ENCODE measurements at places on chromosomes 6 and 20.
A peak's percentile ranks its signal among the peaks of the same experiment; 100 is the strongest.

- no peaks in the 10 kb centered on the region for H3K4me1 ChIP-seq
- no peak overlapping the region for H3K4me3 ChIP-seq
- no peak overlapping the region for H3K27ac ChIP-seq
- no peaks in the 10 kb centered on the region for H3K27me3 ChIP-seq
- DNase-seq: no peak
Measured at GRCh38 chr20:8368670-8369069, 236.6 kb downstream of the PLCB1 start.

DNA sequence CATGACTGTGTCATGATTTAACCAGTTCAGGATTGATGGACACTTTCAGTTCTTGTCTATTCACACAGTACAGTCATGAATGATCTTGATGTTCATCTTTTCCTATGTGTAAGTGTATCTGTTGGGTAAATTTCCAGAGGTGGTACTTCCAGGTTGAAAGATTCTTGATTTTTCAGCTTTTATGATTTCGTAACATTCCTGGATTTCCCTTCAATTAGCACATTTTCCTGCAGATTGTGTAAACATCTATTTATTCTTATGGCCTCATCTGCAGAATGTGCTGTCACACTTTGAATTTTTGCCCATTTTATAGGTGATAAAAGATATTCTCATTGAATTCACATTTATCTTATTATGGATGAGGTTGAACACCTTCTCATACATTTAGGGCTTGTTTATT lies 222.0 kb upstream of the FOXQ1 start:
- H3K4me3 ChIP-seq: no peak overlapping the region
- H3K27ac ChIP-seq: no peak overlapping the region
- H3K36me3 ChIP-seq: no peaks in the 10 kb centered on the region
- H3K27me3 ChIP-seq: no peaks in the 10 kb centered on the region
- no peaks in the 10 kb centered on the region for H3K4me1 ChIP-seq

DNA sequence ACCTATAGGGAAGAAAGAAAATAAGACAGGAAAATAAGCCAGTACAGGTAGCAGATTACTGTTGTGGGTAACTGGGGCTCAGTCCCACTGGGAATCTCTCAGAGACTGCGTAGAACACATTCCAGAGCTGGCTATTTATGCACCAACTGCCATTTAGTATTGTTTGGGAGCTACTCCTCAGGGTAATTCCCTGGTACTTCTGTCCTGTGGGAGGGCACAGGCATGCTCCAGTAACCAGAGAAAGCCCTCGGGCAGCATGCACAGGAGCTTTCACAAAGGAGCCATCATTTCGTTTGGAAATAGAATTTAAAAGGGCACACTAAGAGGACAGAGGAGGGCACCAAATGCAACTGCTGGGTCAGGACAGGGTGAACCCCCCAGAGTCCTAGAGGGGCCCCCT lies 148.0 kb upstream of the LRFN2 start:
- H3K36me3 ChIP-seq: no peaks in the 10 kb centered on the region
- no peak for DNase-seq
- H3K4me3 ChIP-seq: no peak overlapping the region
- no peaks in the 10 kb centered on the region for H3K27me3 ChIP-seq
- H3K27ac ChIP-seq: no peak overlapping the region

- H3K4me1 ChIP-seq: peaks cover 2% of the 10 kb centered on the region
- H3K36me3 ChIP-seq: no peaks in the 10 kb centered on the region
- H3K27ac ChIP-seq: no peak overlapping the region
- DNase-seq: no peak
Measured at GRCh38 chr20:63525971-63526370, 5.4 kb downstream of the PPDPF start.

- DNase-seq: no peak
- no peak overlapping the region for H3K4me3 ChIP-seq
- H3K4me1 ChIP-seq: no peaks in the 10 kb centered on the region
- no peaks in the 10 kb centered on the region for H3K27me3 ChIP-seq
Measured at GRCh38 chr6:44787254-44787834, 399.8 kb downstream of the CDC5L start.

DNA sequence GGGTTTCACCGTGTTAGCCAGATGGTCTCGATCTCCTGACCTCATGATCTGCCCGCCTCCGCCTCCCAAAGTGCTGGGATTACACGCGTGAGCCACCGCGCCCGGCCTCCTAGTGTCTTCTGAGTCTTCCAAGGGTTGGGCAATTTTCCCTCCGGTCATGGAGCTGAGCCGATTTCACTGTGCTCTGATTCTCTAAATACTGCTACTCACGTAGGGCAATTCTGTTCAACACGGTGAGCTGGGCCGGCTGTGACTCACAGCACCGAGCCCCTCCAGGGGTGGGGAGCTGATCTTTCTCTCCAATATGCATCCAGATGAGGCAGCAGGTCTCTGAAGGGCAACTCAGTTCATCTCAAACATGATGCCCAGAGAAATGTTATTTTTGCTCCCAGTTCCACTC lies 71.6 kb upstream of the CD93 start:
- H3K4me1 ChIP-seq: peaks cover 3% of the 10 kb centered on the region
- no peak overlapping the region for H3K27ac ChIP-seq
- no peak overlapping the region for H3K4me3 ChIP-seq

- no peak for DNase-seq
- H3K4me3 ChIP-seq: no peak overlapping the region
- H3K27me3 ChIP-seq: no peaks in the 10 kb centered on the region
- H3K27ac ChIP-seq: no peak overlapping the region
Measured at GRCh38 chr6:168385037-168385759, 55.8 kb upstream of the SMOC2 start.

DNA sequence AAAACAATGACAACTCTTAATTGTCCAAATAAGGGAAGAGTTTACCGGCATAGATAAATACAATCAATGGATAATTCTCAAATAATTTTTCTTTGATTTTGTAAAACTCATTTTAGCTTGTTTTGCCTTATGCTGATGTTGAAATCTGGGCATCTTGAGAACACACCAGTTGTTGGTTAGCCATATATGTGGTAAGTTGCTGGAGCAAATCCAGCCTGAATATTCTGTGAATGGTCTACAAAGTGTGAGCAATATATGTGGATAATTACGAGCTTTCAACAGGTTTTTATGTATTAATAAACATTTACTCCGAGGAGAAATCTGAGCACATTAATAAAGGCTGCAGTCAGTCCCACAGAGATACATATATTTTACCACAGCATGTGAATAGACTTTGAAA lies 423.6 kb downstream of the BCKDHB start:
- no peaks in the 10 kb centered on the region for H3K36me3 ChIP-seq
- H3K27ac ChIP-seq: no peak overlapping the region
- H3K27me3 ChIP-seq: no peaks in the 10 kb centered on the region
- no peak for DNase-seq

- H3K4me1 ChIP-seq: no peaks in the 10 kb centered on the region
- no peaks in the 10 kb centered on the region for H3K27me3 ChIP-seq
- H3K4me3 ChIP-seq: no peak overlapping the region
- no peak overlapping the region for H3K27ac ChIP-seq
Measured at GRCh38 chr20:59829786-59830664, 103.4 kb downstream of the SYCP2 start.

- no peak overlapping the region for H3K4me3 ChIP-seq
- H3K27me3 ChIP-seq: peaks cover 3% of the 10 kb centered on the region
- no peak overlapping the region for H3K27ac ChIP-seq
- DNase-seq: no peak
Measured at GRCh38 chr6:166223079-166223478, 55.4 kb upstream of the TBXT start.

DNA sequence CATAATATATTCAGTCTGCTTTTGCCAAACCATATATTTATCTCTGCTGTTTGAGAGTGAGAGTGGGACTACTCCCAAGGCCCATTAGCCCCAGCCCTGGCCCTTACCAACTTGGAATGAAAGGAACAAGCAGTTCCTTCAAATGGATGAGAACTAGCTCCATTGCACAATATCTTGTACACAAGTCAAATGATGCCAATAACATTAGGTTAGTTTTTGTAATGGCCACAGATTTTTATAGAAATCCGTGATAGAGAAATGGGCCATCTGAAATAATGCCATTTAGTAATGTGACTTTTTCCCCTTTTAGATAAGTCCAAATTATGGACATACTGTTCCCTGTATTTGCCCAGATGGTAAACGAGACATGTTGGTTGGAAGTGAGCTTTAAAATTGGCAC lies 117.0 kb downstream of the MAP3K7 start:
- no peaks in the 10 kb centered on the region for H3K27me3 ChIP-seq
- no peak overlapping the region for H3K4me3 ChIP-seq
- no peaks in the 10 kb centered on the region for H3K4me1 ChIP-seq
- no peaks in the 10 kb centered on the region for H3K36me3 ChIP-seq

DNA sequence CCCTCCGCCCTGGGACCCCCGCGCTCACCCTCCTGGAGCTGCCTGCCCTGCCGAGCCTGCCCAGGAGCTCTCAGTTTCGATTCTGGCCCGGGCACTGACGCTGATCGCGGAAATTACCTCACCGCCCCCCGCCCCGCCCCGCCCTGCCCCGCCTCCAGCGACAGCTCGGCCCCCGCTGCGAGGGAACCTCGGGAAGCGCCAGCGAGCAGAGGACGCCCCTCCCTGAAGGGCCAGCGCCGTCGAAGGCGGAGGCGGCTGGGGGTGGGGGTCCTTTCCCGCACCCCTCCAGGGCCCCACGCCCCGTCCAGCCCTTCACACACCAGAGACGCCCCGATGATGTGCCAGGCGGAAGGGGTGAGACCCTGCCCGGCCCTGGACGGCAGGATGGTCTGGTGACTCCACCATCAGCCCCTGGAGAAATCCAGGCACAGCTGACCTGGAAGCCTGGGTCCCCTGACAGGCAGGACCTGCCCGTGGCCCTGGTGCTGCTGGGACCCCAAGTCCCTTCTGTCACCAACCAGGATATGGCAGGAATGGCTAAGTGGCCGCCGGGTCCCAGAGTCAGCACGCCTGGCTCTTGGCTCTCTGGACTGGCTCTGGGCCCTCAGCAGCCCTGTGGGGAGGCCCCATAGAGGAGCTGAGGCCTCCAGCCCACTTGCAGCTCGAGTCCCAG lies at the start of gene HELZ2:
Gene HELZ2 (minus strand): TSS at position 84 of the 673 bp plus-strand sequence. CDS start 1,854 bp downstream, outside the sequence.
- peaks cover 6% of the 10 kb centered on the region for H3K4me1 ChIP-seq
- H3K27ac ChIP-seq: no peak within 1 kb of the TSS
- H3K36me3 ChIP-seq: no peaks in the 10 kb centered on the region
- DNase-seq: no peak
- H3K4me3 ChIP-seq: peak within 1 kb of the TSS; percentile 59

- no peaks in the 10 kb centered on the region for H3K27me3 ChIP-seq
- H3K4me1 ChIP-seq: peaks cover 9% of the 10 kb centered on the region
- no peak overlapping the region for H3K4me3 ChIP-seq
Measured at GRCh38 chr6:89500611-89501010, 67.7 kb downstream of the ANKRD6 start.

GRCh38 chr6:68559716-68560115 lies 75.4 kb upstream of the ADGRB3 start:
- H3K36me3 ChIP-seq: no peaks in the 10 kb centered on the region
- no peak for DNase-seq
- H3K27ac ChIP-seq: no peak overlapping the region
- H3K4me3 ChIP-seq: no peak overlapping the region

DNA sequence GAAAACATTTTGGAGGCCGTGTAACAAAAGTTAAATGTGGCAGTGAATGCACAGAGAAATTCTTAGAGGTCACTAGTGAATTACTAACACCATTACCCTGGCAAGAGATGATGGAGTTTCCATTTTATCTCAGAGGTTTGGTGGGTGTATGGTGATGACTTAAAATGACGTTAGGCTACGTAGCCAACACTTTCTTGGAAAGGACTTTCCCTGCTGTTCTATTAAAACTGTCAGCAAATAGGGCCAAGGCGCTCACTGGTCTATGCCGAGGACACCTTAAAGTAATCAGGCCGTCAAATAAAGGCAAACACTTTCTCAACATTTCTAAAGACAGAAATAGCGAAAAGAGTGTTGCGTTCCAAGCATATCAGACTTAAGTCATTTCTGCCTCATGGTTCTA lies 160.8 kb downstream of the GMPR start:
- H3K4me3 ChIP-seq: no peak overlapping the region
- H3K36me3 ChIP-seq: no peaks in the 10 kb centered on the region
- no peak for DNase-seq
- H3K27ac ChIP-seq: no peak overlapping the region
- no peaks in the 10 kb centered on the region for H3K4me1 ChIP-seq
- H3K27me3 ChIP-seq: no peaks in the 10 kb centered on the region

DNA sequence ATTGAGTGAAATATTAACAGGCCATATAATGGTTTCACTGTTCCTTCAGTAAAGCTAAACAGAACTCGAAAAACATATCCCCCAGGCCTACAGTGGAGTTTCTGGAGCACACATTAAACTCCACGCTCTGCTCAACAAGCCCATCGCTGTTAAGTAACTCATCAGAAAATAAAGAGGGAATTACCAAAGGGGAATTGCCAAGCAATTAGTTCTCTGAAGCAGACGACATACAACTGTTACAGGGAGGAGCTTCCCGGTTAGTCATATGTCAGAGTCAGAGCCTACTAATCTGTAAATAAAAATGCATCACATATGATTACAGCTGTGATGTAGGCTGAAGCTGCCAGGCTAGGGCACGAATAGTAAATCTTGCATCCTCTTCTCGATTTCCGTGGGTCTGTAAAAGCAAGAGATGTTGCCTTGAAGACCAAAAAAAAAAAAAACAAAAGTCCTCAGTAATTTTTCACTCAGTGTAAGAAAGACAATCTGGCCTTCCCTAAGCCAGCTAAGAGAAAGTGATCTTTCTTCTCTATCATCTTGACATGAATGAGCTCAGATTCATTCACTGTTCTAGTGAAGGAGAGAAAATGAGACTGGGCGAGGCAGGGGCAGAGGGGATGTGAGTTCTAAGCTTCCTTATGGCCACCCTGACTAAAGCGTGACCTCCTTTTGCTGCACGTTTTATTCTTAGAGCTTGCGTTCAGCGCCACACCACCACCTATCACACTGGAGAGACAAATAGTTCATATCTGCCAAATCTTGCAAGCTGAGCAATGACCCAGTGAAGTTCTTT lies 13.8 kb downstream of the ATXN1 start:
- H3K36me3 ChIP-seq: no peaks in the 10 kb centered on the region
- H3K4me3 ChIP-seq: no peak overlapping the region
- DNase-seq: no peak
- no peaks in the 10 kb centered on the region for H3K4me1 ChIP-seq
- H3K27me3 ChIP-seq: no peaks in the 10 kb centered on the region
- H3K27ac ChIP-seq: no peak overlapping the region

GRCh38 chr6:148472171-148473105 lies 129.8 kb downstream of the SASH1 start:
- no peak overlapping the region for H3K4me3 ChIP-seq
- H3K36me3 ChIP-seq: peaks cover 9% of the 10 kb centered on the region
- H3K4me1 ChIP-seq: peaks cover 5% of the 10 kb centered on the region
- peak; percentile 36 for DNase-seq
- no peaks in the 10 kb centered on the region for H3K27me3 ChIP-seq

GRCh38 chr20:53989401-53989800 lies 81.0 kb downstream of the BCAS1 start:
- no peak overlapping the region for H3K4me3 ChIP-seq
- no peak overlapping the region for H3K27ac ChIP-seq
- no peaks in the 10 kb centered on the region for H3K36me3 ChIP-seq

- no peak overlapping the region for H3K27ac ChIP-seq
- H3K4me3 ChIP-seq: no peak overlapping the region
- H3K27me3 ChIP-seq: peaks cover 26% of the 10 kb centered on the region
- peaks cover 3% of the 10 kb centered on the region for H3K4me1 ChIP-seq
- DNase-seq: no peak
Measured at GRCh38 chr6:105135056-105135455, 44.8 kb downstream of the POPDC3 start.

GRCh38 chr6:144075875-144076274 lies 19.5 kb downstream of the SF3B5 start:
- DNase-seq: no peak
- no peak overlapping the region for H3K4me3 ChIP-seq
- no peaks in the 10 kb centered on the region for H3K4me1 ChIP-seq
- H3K27me3 ChIP-seq: no peaks in the 10 kb centered on the region

- H3K36me3 ChIP-seq: no peaks in the 10 kb centered on the region
- H3K27me3 ChIP-seq: no peaks in the 10 kb centered on the region
- no peak overlapping the region for H3K27ac ChIP-seq
- H3K4me1 ChIP-seq: peaks cover 3% of the 10 kb centered on the region
- no peak for DNase-seq
Measured at GRCh38 chr20:20404633-20405032, 36.7 kb downstream of the INSM1 start.

Data from H1 (cell line).